ENCODE measurements at places on chromosomes 1 and 21.

- no peak for DNase-seq
Measured at GRCh38 chr1:87115317-87115890, 201.0 kb downstream of the HS2ST1 start.

GRCh38 chr1:117753652-117754051, 147.8 kb downstream of the TENT5C start:
- no peak for DNase-seq

DNA sequence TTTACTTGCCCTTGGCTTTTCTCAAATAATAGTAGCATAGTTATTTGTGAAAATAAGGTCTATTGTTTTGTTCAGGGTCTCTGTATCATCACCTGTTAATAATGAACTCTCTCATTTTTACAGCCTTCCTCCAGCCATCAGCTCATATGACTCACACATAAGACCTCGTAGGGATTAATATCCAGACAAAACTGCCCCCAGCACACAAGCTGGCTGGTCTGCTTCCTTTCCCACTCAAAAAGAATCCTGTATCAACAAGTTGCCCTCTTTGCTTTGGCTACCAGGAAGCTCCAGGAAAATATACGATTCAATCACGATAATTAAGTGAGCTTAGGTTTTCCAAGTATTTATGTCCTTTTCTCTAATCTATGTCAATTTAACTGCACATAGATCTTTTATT, 119.2 kb downstream of the DMRTB1 start:
- no peak for DNase-seq

DNA sequence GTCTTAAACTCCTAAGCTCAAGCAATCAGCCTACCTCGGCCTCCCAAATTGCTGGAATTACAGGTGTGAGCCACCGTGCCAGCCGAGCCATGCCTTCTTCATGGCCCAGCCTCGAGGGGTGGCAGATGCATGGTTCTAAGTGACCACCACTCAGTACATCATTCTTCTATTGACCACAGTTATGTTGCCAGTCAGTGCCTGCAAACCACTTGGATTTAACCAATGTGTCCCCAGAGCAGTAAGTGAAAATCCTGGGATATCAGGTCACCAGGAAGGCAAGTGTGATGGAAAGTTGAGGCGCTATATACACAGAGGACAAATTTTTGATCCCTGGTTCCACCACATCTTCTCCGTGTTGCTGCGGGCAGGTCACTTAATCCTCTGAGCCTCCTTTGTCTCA, 37.0 kb upstream of the RD3 start:
- DNase-seq, result no peak
